Effector memory CD4-positive, alpha-beta T cell (primary cell): ENCODE measurements at places on chromosomes 1 and 21.
A peak's percentile ranks its signal among the peaks of the same experiment; 100 is the strongest.

DNA sequence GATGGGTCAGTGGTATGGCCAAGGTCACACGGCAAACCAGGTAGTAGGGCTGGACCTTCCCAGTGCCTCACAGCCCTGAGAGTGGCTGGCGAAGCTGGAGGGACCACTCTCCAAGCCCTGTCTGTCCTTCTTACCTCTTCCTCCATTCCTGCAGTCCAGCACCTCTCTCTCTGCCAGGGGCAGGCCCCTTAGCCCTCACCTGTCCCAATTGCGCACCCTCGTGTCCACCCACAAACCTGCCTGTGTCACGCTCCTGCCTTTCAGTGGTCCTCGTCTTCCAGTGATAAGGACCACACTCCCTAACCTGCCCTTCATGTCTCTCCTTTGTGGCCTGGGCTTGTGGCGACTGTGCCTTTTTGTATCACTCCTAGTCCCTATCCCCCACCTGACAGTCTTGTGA, 3.4 kb downstream of the PODN start:
- peaks cover 10% of the 10 kb centered on the region for H3K4me1 ChIP-seq
- H3K27me3 ChIP-seq: peaks cover 23% of the 10 kb centered on the region
- no peak overlapping the region for H3K27ac ChIP-seq

GRCh38 chr1:86296305-86297205, 99.6 kb downstream of the ODF2L start:
- no peaks in the 10 kb centered on the region for H3K4me1 ChIP-seq
- H3K4me3 ChIP-seq: no peak overlapping the region
- H3K27ac ChIP-seq: no peak overlapping the region
- H3K36me3 ChIP-seq: no peaks in the 10 kb centered on the region
- no peak for DNase-seq
- H3K27me3 ChIP-seq: no peaks in the 10 kb centered on the region

GRCh38 chr1:158147869-158148268, 32.8 kb upstream of the CD1D start:
- H3K4me1 ChIP-seq: peaks cover 7% of the 10 kb centered on the region
- H3K27ac ChIP-seq: no peak overlapping the region
- no peaks in the 10 kb centered on the region for H3K36me3 ChIP-seq
- no peak overlapping the region for H3K4me3 ChIP-seq

DNA sequence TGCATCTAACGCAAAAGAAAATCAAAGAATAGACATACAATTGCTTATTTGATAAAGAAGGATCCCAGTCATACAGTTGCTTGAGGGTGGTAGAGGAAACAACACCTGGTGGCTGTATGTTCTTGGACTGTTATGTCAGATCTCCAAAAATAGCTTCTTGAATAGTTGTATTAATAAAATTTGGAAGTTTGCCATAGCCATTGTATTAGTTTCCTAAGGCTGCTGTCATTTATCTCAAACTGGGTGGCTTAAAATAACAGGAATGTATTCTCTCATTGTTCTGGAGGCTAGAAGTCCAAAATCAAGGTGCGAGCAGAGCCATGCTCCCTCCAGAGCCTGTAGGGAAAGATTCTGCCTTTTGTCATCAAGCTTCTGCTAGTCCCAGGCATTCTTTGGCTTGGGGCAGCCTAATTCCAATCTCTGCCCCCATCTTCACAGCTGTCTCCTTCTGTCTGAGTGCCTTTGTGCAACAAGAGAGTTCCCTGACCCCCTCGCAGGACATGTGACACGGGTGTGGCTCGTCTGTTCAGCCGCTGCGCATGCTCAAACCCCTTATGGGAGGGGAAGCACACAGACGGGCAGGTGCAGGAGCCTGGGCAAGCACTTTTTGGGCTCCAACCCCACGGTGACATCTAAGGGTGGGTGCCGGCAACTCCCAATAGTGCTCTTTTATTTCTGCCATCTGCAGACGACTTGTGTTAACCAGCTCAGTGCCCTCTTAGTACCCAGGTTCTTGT, 21.7 kb upstream of the GRIK1 start:
- H3K36me3 ChIP-seq: no peaks in the 10 kb centered on the region
- no peaks in the 10 kb centered on the region for H3K27me3 ChIP-seq
- no peak overlapping the region for H3K27ac ChIP-seq

DNA sequence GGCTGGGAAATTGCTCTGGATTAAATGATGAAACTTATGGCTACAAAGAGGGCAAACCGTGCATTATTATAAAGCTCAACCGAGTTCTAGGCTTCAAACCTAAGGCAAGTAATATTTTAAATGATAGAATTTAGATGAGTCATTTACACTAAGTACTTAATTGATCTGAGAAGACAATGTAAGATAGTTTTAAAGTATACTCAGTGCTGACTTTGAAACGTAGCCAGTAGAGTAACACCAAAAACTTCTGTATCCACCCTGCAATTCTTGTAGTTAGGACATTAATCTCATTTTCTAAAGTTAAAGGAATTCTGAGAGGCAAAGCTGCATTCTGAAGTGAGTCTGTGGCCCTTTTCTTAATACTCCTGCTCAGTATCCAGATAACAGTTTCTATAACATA, 20.8 kb downstream of the ATP1B1 start:
- H3K4me1 ChIP-seq: no peaks in the 10 kb centered on the region
- no peaks in the 10 kb centered on the region for H3K27me3 ChIP-seq
- H3K27ac ChIP-seq: no peak overlapping the region
- H3K4me3 ChIP-seq: no peak overlapping the region
- no peak for DNase-seq

GRCh38 chr21:46621457-46622182, 13.9 kb upstream of the PRMT2 start:
- peaks cover 14% of the 10 kb centered on the region for H3K4me1 ChIP-seq
- H3K27me3 ChIP-seq: no peaks in the 10 kb centered on the region
- DNase-seq: no peak
- H3K27ac ChIP-seq: peak overlapping the region; percentile 59
- H3K4me3 ChIP-seq: no peak overlapping the region
